Upper lobe of right lung (tissue), 1 donor: ENCODE measurements at places on chromosomes 7 and 10. TPM values are rescaled to one million over a fixed set of nuclear protein-coding genes. Genes with fewer than 3 reads are reported as not detected.
A peak's percentile ranks its signal among the peaks of the same experiment; 100 is the strongest.

DNA sequence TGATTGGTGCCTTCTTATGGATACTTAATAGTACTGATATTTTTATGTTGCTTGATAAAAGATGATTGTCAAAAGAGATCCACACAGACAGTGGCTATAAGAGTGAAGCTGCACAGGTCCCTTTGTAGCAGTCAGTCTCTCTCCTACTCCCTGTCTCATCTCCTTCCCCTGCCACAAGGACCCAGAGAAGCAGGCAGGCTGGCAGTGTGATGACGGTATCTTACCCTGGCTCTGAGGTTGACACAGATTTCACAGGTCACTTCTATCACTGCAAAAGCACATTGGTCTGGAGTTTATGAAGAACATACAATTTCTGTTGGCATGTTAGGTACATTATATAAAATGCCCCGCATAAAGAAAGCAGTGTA lies 64.4 kb upstream of the AHR start:
- peaks cover 2% of the 10 kb centered on the region for H3K4me1 ChIP-seq
- no peak overlapping the region for H3K4me3 ChIP-seq
- peak overlapping the region; percentile 75 for H3K27ac ChIP-seq
- DNase-seq = peak; percentile 44
- H3K36me3 ChIP-seq = no peaks in the 10 kb centered on the region
- H3K27me3 ChIP-seq = no peaks in the 10 kb centered on the region

- peaks cover 28% of the 10 kb centered on the region for H3K36me3 ChIP-seq
- H3K27ac ChIP-seq = peak overlapping the region; percentile 17
Measured at GRCh38 chr7:157272351-157273207, 64.2 kb upstream of the DNAJB6 start.

DNA sequence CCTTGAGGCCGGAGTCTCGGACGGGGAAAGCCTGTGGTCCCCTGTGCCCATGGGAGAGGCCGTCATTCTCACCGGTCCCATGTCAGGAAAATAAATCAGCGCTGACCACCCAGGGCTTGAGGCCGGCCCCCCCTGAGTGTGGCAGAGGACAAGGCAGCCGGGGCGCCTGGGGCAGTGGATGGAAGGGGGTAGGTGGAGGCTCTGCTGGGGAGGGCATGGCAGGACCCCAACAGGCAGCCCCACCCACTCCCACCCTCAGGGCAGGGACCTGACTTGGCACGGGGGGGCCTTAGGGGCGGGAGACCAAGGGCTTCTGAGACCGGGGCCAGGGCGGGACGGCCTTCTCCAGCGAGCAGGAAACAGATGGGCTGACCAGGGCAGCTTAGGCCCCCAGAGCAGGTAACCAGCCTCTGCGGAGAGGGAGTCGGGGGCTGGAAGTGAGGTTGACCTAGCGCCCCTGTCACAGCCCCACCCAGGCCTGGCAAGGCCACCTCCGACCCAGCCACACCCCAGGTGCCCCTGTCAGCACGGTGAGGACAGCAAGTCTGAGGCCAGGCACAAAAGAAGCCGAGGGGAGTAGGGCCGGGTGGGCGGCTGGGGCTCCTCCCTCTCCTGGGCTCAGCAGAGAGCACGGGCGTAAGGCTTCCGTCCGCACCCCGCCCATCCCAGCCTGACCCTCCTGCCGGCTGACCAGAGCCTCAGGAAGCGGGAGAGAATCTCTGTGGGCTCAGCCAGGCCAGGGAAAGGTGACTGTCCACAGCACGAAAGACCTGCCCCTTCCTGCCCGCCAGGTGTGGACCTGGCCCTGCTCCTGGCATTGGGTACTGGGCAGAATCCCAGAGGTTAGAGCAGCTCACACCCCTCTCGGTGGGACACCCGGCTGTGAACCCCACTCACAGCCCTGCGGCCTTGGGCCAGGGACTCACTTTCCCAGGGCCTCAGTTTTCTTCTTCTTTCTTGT lies 87.4 kb downstream of the FOXL3 start:
- H3K27me3 ChIP-seq = no peaks in the 10 kb centered on the region
- DNase-seq = peak; percentile 64
- peaks cover 26% of the 10 kb centered on the region for H3K4me1 ChIP-seq
- H3K36me3 ChIP-seq = no peaks in the 10 kb centered on the region
- no peak overlapping the region for H3K4me3 ChIP-seq
- no peak overlapping the region for H3K27ac ChIP-seq

DNA sequence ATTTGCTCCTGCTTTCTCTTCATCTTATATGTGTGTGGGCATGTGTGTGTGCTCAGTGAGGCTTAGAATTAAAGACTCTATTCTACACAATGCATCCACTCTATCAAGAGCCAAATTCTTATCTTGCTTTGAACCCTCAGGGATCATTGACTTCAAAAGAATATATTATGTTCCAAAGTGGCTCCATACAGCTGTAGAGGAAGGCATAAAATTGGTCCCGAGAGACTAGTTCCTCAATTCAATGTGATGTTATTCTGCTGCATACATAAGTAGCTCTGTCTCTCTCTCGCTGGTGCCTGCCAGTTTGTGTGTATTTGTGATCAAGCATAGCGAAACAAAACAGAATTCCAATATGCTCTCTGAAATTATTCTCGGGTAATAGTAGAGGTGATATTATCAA lies 997.9 kb upstream of the POT1 start:
- DNase-seq = no peak
- no peaks in the 10 kb centered on the region for H3K4me1 ChIP-seq
- H3K4me3 ChIP-seq = no peak overlapping the region
- H3K27ac ChIP-seq = no peak overlapping the region
- H3K27me3 ChIP-seq = no peaks in the 10 kb centered on the region
- no peaks in the 10 kb centered on the region for H3K36me3 ChIP-seq

The COL28A1 gene
- total RNA-seq = 0.61 TPM

The MMP21 gene
- not detected for total RNA-seq

The CNPY1 gene
- not detected for total RNA-seq

The SFTPD gene
- 780 TPM for total RNA-seq
